ENCODE measurements at places on chromosomes 1 and 21.
A peak's percentile ranks its signal among the peaks of the same experiment; 100 is the strongest.

GRCh38 chr1:29767769-29768425 lies 531.6 kb downstream of the PTPRU start:
- no peak for DNase-seq

DNA sequence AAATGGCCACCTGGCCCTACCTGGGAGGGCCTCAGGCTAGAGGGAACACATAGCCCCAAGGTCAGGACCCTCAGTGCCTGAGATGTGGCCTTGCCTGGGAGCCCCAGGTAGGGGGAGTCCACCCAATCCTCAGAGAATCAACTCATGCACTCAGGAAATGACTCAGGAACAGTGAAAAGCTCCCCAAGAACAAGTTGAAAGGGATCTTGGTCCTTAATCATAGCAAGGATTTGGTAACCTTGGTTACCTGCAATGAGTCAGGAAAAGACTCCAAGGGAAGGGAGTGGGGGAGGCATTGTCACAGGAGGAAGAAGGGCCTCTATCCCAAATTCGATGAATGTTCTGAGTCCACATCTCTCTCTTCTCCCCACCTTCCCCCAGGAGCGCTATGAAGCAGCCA lies 17.0 kb downstream of the MAP7D1 start:
- no peak for DNase-seq

GRCh38 chr1:238745069-238745468 lies 641.3 kb upstream of the CHRM3 start:
- DNase-seq, result no peak

DNA sequence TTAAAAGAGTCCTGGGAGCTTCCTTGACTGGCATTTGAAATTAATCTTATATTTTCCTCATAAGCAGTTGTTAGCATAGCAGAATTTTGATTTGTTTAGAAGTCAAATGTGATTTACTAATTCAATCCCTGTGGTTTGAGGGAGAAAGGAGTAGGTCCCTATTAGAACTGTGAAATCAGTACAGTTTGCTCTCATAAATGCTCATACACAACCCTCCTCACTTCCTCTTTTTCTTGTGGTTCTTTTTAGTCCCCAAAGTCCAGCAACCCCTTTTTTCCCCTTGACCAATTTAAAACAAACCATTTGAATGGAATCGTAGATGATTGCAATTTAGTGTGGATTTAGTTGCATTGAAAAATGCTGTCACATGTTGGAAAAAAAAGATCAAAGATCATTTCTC lies 9.2 kb upstream of the IFI44 start:
- no peak for DNase-seq

DNA sequence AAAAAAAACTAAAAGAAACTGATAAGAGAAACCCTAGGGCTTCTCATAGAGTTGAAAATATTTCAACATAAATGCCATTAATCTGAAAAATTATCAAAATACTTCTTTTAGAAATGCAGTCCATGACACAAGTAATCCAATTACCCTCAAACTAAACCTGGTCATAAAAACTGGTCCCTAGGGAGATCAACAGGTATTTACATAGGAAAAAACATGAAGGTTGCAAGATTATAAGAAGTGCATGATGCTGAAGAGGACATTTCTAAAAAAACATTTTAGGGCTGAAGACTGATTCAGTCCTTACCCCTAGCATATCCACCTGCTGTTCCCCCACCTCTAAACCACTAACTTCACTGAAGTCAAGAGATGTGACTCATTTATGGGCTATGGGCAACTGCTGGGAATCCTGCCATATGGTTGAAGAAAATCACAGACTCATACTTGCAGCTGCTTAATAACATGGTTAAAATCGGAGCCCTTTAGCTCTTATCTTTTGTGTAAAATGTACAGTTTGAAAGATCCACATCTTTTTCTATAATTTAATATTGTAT lies 131.0 kb upstream of the RUNX1 start:
- DNase-seq, result no peak

- peak; percentile 81 for DNase-seq
Measured at GRCh38 chr1:27887215-27888021, 15.1 kb downstream of the THEMIS2 start.

GRCh38 chr1:21320410-21321108 lies 30.3 kb upstream of the ECE1 start:
- no peak for DNase-seq

DNA sequence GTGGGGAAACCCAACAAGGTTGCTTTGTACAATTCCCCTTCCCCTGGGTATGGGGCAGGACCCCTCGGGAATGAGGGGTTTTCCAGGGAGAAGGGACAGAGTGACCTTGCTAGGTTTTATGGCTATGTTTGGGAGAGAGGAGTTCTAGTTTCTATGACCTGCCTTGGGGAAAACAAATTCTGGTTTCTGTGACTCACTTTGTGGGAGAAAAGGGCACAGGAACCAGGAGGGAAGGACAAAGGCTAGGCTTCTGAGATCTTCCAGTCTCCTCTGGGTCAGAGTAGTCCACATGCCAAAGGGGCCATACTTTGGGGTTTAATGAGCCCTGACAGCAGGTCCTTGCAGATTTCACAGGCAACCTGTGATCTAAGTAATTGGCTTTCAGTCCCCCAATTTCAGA lies 5.5 kb upstream of the PTGER3 start:
- no peak for DNase-seq

GRCh38 chr1:26530895-26531598 lies 1.5 kb downstream of the RPS6KA1 start:
- peak; percentile 83 for DNase-seq

DNA sequence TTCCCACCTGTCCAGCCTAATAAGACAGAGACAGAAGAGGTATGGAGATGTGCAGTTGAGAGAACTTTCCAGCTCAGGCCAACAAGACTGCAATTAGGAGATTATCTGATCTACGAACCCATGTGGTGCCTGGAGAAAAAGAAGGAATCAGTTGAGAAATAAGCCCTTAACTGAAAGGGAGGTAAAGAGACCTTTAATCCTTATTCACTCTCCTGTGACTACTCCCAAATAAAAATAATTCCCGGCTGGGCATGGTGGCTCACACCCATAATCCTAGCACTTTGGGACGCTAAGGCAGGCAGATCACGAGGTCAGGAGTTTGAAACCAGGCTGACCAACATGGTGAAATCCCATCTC lies 31.9 kb upstream of the SARS1 start:
- no peak for DNase-seq

- peak; percentile 70 for DNase-seq
Measured at GRCh38 chr1:241424480-241424971, 67.5 kb upstream of the RGS7 start.

GRCh38 chr1:225736437-225737098 lies 41.1 kb upstream of the SRP9 start:
- no peak for DNase-seq

GRCh38 chr1:72521659-72522058 lies 239.3 kb upstream of the NEGR1 start:
- DNase-seq, result no peak

All from spleen (tissue), 13 donors.